Kidney (tissue), 22 donors: ENCODE measurements at places on chromosomes 3 and 15. TPM values are rescaled to one million over a fixed set of nuclear protein-coding genes. Genes with fewer than 3 reads are reported as not detected.
A peak's percentile ranks its signal among the peaks of the same experiment; 100 is the strongest.

DNA sequence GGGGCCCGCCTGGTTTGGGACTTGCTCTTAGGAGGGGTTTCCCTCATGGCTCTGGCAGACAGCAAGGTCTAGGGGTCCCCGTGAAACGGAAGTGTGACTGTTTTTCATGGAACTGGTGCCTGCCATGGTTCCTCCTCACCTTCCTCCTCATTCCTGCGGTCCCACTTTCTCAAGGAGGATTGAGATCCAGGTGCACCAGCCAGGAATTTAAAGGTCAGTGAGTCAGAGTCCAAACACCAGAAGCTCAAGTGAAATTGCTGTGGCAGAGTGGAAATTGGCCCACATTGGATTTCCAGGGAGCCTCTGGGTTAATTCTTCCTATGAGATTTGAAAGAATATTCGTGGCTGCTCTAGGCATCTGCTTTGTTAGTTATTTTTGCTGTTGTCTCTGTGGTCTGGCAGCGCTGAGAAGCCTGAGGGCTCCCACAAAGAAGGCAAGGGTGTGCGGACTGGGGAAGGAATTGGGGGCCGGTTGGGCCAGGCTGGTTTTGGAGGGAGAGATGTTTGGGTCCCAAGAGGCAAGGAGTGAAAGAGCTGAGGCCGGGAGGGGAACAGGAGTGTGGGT is 60.4 kb upstream of the TNFAIP8L3 start:
- no peak for DNase-seq

DNA sequence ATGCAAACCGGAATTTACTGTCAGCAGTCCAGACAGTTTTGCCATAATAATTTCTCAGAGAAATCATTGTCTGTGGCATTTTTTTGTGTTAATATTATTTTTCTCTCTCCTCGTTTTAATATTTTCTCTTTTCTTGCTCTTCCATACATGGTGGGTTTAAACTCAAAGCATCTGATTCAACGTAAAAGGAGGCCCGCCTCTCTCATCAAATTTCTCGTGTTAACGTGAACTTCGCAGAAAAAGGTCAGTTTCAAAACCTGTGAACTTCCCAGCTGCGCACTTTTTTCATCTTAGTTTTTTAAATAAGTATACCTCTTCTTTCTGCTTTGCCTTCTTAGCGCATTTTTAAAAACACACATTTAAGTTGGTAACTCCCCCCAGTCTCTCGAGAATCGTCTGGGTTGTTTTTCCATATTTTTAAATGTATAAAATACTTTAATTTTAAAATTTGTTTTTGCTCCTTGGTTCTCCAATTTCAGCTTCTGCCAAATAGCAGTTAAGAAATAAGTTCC is 9.1 kb downstream of the SHOX2 start:
- DNase-seq = no peak

DNA sequence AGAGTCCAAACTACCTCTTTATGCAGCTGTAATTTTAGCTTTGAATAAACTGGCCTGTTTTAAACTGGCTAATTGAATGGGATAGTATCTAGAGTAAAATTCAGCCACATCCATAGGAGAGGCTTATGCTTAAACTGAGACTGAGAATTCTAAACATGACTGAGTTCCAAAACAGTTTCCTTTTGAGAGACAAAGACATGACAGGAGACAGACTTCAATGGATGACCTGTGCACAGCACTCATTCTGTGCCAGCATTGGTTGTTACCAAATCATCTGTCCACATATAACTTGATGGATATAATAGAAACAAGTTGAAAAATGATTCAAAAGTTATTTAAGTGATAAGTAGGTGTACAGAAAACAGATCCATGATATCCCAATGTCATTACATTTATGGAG is 20.9 kb downstream of the IL12A start:
- DNase-seq = no peak

GRCh38 chr3:46890132-46890531 is 12.6 kb downstream of the PTH1R start:
- DNase-seq = peak; percentile 45

DNA sequence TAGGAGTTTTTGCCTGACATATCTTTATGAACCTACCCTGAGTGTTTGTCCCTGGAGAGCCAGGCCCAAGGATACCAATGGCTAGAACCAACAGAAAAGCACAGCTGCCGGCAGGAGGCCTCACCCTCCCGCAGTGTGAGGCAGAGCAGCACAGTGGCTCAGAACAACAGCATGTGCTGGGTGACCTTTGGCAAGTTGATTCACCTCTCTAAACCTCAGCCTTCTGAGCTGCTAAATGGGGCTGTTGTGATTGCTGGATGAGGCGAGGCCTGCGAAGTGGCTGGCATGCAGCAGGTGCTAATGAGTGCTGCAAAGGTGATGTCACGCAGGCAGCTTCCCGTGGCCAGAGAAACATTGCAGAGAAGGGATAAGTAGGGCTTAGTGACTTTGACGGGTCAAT is 23.3 kb downstream of the IDH2 start:
- DNase-seq = no peak

- no peak for DNase-seq
Observed at GRCh38 chr15:68377766-68378165, 54.2 kb downstream of the ITGA11 start.

- no peak for DNase-seq
Observed at GRCh38 chr3:100999160-100999559, 5.9 kb upstream of the ABI3BP start.

DNA sequence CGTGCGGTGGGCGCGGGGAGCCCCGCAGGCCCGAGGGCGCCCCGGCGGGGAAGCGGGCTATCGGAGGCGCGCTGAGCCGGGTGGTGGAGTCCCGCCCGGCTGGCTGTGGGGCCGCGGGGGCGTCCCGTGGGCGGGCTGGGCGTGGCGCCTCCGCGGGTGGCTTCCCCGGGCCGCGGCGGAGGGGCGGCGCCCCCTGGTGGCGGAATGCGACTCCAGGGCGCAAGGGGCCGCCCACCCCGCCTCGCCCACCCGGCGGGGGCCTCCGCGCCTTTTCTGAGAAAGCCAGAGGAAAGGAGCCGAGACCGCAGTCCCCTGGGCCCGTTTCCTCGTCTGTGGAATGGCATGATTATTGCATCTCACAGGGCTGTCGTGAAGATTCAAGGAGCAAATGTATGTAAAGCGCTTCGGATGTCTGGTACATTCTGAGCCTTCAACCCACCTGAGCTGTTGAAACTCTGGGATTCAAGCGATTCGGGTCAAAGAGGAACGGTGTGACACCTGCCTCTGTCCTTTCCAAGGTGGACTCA is 31.9 kb upstream of the RAB6B start:
- peak; percentile 85 for DNase-seq

GRCh38 chr3:56720849-56721248 is 37.8 kb upstream of the TASOR start:
- DNase-seq = no peak

- no peak for DNase-seq
Observed at GRCh38 chr15:49328941-49329340, 94.1 kb upstream of the FGF7 start.

DNA sequence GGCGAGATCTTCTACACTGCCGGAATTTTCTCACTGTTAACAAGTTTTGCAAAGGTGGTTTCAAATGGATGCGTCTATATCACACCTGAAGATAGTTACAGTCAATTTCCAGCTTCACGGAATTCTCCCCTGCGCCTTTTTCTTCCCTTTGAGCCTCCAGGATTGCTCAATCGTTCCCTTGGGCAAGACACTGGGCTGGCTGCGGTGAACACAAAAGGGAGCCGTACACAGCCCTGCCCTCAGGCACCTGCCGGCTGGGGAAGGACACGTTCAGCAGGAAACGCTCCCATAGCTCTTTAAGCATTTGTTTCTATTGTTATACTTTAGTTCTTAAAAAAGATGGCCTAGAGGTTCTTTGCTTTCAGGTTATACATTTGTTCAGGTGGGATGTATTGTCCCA is 85.7 kb downstream of the C3orf70 start:
- no peak for DNase-seq

- DNase-seq = no peak
Observed at GRCh38 chr3:166837535-166837934, 542.6 kb downstream of the ZBBX start.

GRCh38 chr3:171646357-171647133 is 163.7 kb downstream of the PLD1 start:
- DNase-seq = no peak

DNA sequence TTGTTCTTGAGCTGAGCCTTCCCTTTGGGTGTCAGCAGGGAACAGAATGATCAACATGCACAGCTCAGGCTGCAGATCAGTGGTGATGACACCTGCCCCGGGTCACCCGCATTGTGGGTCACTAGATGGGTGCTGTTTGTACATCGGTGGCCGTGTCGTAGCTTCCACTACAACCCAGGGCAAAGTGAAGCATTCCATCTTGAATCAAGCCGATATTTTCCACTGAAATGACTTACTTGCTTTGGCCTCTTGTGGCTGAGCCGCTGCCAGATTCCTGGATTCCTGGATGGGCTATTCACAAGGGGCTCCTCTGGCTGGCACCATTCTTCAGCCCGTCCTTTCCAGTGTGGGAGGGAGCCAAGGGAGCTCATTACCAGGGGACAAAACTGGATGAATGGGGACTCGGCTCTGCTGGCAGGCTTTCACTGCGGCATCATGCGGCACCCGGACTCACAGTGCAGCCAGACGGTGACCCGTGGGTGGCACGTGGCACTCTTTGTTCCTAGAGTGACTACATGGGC is 65.6 kb downstream of the SLCO3A1 start:
- no peak for DNase-seq

- DNase-seq = peak; percentile 84
Observed at GRCh38 chr15:94582368-94582767, 351.0 kb downstream of the MCTP2 start.

DNA sequence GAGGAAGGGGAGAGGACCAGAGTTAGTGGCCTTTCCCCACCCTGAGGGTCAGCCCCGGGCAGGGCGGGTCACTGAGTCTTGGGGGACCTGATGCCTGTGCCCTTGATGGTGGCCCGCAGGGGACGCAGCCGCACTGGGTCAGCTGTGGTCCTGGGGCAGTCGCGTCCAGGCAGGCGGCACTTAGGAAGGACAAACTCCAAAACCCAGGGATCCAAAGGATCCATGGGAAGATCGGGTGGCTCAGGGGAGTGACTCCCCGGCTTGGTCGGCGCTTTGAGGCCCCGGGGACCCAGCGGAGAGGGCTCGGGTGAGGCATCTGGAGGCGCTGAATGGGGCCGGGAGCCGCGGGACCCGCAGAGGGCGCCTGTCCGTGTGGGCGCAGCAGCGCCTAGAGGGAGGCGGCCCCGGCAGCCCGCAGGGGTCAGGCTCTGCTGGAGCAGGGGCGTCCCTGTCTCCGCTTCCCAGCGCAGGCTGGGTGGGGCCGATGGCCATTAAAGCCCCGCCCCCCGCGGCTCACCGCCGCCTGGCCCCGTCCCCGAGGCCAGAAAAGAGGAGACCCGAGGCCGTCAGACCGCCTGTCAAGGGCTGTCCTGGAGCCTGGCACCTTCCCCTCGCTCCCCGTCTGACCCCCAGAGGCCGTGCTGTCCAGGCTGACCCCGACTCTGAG is 17.5 kb downstream of the CIDEC start:
- DNase-seq = peak; percentile 79

DNA sequence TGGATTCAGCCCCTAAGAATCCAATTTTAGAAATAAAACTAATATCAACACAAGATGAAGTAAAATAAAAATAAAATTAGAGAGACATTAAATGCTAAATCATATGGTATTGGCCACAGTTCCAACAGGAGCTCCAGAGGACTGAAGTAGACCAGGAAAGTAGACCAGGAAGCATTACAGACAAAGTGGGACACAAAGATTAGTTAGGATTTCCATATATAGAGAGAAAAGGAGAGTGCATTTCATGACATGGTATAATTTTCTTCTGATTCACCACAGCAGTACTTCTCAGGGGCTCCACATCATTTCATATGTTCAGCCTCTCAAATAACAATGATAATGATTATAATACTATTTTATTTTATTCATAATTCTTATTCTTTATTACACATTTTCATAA is 18.3 kb downstream of the FGF7 start:
- no peak for DNase-seq

DNA sequence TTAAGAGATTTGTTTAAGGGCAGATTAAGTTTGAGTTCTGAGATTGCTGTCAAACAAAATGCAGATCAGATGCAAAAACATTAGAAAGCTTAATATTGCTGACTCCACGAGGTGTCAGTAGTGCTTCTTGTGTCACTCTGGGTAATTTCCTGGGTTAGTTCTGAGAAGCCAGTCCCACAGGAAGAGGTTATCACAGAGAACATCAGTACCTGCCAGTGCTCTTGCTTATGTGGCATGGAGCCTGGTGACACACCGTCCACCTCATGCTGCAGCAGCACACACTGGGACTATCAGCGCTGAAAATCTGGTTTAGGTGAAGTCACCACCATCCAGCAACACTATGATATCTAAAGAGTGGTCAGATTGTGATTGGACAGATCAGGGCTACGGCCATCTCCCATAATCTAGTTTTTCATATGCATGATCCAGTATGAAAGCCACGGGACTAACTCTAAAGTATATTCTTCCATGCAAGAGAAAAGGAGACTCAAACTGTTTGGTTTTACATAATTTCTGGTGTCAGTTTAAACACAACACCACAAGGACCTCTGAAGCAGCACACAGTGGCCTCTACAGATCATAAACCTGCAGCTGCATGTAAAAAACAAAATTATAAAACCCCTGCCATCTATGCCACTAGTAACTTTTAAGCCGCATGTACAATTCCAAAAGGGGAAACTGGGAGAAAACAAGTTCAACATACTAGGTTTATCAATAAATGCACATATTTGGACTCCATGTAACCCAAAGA is 36.1 kb upstream of the MYO5C start:
- DNase-seq = peak; percentile 53

GRCh38 chr15:80613762-80614365 is 81.2 kb upstream of the ABHD17C start:
- no peak for DNase-seq

GRCh38 chr3:81872566-81872965 is 111.1 kb upstream of the GBE1 start:
- DNase-seq = no peak

DNA sequence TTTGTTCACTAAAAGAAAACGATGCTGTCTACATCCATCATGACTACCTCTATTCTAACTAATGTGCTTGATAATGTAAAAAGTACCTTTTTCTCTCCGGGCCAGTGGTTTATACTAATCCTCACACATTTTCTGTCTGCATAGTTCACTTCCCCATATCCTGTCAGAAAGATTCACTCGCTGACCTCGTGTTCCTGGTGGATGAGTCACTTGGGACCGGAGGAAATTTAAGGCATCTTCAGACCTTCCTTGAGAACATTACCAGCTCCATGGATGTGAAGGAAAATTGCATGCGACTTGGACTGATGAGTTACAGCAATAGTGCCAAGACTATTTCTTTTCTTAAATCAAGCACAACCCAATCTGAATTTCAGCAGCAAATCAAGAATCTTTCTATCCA is 33.8 kb downstream of the COL6A5 start:
- no peak for DNase-seq

The RBM6 gene
- 90.0 TPM for total RNA-seq

The MAGEL2 gene
- total RNA-seq = 0.06 TPM

The ACAP2 gene
- 50.1 TPM for total RNA-seq

The DNASE1L3 gene
- 24.9 TPM for total RNA-seq

The ZNF774 gene
- total RNA-seq = 3.1 TPM

The IL5RA gene
- total RNA-seq = 1.1 TPM

The TMEM207 gene
- not detected for total RNA-seq

The CSNK1G1 gene
- total RNA-seq = 25.8 TPM

The AGTR1 gene
- 5.6 TPM for total RNA-seq
